ENCODE measurements at places on chromosomes 4 and X.

DNA sequence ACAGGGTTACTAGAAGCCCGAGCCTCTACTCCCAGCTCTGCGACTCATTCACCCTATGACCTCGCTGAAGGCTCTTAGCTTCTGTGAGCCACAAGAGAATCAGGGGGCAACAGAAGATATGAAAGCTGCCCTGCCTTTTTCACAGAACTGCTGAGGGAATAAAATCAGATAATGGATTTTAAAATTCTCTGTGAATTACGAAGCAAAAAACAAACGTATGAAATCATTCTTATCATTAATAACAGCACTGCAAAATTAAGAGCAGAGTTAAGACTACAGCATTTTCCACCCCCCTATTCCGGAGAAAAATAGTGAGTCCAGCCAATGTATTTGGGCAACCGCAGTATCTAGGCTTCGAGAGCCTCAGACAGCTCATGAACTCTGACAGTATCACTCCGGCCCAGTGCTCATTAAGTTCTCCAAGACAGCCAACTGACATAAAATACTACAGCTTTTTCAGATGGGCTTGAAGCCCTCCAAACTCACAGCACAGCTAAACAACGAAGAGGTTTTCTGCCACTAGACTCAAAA lies 33.4 kb downstream of the AFAP1 start:
- H3K27ac ChIP-seq, result no peak overlapping the region
- no peak overlapping the region for H3K4me3 ChIP-seq
- H3K4me1 ChIP-seq, result peaks cover 9% of the 10 kb centered on the region
- no peaks in the 10 kb centered on the region for H3K27me3 ChIP-seq

DNA sequence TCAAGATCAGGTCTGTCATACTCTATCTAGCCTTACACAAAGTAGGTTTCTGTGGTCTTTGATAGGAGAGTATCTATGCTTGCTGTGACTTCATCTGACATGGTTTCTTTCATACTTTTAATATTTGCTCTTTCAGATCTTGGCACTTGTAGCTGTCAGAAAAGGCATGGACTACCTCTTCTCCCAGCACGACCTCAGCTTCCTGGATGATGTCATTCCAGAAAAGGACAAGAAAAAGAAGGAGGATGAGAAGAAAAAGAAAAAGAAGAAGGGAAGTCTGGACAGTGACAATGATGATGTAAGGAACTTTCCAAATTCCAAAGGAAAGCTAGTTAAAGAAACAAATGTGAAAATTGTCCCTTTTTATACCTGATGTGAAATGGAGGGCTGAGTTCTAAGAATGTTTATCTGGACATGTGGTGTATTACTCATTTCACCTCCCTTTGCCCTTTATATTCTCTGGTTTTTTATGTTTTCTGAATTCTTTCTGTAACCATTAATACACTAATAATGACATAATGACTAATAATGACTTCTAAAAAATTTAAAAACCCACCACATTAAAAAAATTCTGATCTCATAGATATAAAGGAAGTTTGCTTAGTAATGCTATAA lies 221.2 kb downstream of the SLC4A4 start:
- no peak for DNase-seq
- H3K27me3 ChIP-seq, result no peaks in the 10 kb centered on the region
- H3K4me3 ChIP-seq, result no peak overlapping the region
- no peak overlapping the region for H3K27ac ChIP-seq

GRCh38 chr4:86976801-86977485 lies 42.1 kb downstream of the AFF1 start:
- no peaks in the 10 kb centered on the region for H3K27me3 ChIP-seq
- H3K4me1 ChIP-seq, result peaks cover 48% of the 10 kb centered on the region
- H3K36me3 ChIP-seq, result no peaks in the 10 kb centered on the region
- no peak for DNase-seq
- no peak overlapping the region for H3K4me3 ChIP-seq

DNA sequence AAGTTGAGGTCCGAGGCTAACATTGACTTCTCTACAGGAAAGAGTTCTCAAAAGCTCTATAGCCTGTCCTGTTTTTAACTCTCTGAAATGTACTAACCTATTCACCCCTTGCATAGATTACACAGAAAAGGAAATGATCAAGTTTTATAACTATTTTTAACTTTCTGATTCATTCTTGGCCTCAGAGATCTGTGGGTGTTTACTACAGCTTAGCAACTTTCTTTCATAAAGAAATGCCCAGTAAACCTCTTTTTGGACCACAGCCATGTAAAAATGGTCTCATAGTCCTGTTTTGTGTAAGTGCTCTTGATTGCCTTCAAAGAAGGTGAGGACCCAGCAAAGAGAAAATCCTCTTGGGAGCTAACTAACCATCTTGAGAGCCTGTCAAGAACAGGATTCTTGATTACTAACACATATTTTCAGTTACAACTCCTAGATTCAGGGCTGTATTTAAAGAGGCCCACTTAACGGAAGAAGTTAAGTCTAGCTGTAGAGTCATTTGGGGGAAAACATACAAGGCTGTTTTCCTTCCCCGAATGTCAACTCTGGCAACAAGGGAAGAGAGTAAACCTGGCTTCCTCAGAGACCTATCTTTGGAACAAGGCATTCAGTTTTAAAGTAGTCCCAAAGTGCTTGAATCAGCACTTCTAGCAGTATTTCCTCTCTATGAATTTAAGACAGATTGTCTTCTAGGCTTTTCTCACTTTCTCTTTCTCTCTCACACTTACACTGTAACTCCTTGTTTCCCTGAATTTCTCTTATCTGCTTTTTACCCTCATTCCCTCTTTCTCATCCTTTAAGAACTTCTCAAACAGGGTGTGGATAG lies 78.2 kb downstream of the IL21 start:
- H3K4me3 ChIP-seq, result no peak overlapping the region
- H3K27ac ChIP-seq, result no peak overlapping the region
- no peaks in the 10 kb centered on the region for H3K4me1 ChIP-seq

GRCh38 chrX:150436195-150436594 lies 73.1 kb downstream of the MAMLD1 start:
- no peak for DNase-seq
- H3K27ac ChIP-seq, result no peak overlapping the region
- no peaks in the 10 kb centered on the region for H3K36me3 ChIP-seq
- no peak overlapping the region for H3K4me3 ChIP-seq
- no peaks in the 10 kb centered on the region for H3K27me3 ChIP-seq
- no peaks in the 10 kb centered on the region for H3K4me1 ChIP-seq

DNA sequence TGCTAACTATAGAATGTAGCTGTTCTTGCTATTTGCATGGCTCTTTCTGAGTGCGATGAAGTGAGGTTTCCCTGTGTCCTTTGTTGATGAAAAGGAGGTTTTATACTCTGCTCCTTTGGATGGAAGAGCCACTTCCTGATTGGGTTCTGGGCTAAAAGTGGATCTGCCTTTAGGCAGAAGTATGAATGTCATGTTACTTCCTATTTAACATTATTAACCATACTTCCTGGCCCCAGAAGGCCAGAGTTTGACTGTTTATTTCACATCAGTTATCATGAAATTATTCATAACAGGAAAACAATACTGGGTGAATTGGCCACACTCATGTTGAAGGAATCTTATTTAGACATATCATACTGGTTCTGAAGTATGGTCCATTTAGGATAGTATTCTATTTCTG lies 386.2 kb downstream of the PCDH7 start:
- H3K4me1 ChIP-seq, result peaks cover 4% of the 10 kb centered on the region
- no peak overlapping the region for H3K4me3 ChIP-seq
- H3K36me3 ChIP-seq, result no peaks in the 10 kb centered on the region
- H3K27ac ChIP-seq, result no peak overlapping the region
- H3K27me3 ChIP-seq, result no peaks in the 10 kb centered on the region

DNA sequence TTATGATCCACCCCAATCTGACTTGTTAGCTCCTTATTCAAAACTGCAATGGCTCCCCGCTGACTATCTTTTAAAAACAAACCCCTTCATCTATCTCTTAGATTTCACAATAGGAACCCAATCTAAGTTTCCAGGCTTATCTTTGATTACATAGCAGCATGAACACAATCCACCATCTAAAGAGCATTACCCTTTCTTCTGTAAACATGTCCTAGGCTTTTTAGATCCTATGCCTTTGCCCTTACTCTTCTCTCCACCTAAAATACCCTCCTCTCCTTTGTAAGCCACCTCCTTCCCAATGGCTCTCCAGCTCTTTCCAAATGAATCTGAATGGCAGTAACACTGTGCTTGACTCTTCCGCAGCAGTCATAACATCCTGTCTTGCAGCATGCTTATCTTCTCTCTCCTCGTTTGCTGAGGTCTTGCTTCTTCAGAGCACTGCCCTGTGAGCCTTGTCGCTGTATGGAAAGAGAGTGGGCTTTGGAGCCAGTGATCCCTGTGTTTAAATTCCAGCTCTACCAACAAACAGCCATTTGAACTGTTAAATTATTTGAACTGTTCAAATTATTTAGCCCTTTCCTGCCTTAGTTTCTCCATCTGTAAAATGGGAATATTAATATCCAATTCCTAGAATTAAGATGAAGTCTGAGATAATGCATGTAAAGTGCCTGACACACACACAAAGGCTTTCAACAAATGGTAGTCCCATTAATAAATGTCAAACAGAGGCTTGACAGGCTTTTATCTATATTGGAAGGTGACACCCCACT lies 16.2 kb upstream of the TSPAN5 start:
- peak overlapping the region; percentile 14 for H3K27ac ChIP-seq
- no peaks in the 10 kb centered on the region for H3K36me3 ChIP-seq
- no peak overlapping the region for H3K4me3 ChIP-seq
- DNase-seq, result no peak

- no peaks in the 10 kb centered on the region for H3K4me1 ChIP-seq
- no peak overlapping the region for H3K4me3 ChIP-seq
- H3K36me3 ChIP-seq, result no peaks in the 10 kb centered on the region
- no peak for DNase-seq
- H3K27ac ChIP-seq, result no peak overlapping the region
These were observed 20.3 kb upstream of the PAPSS1 start for GRCh38 chr4:107740381-107740780.

DNA sequence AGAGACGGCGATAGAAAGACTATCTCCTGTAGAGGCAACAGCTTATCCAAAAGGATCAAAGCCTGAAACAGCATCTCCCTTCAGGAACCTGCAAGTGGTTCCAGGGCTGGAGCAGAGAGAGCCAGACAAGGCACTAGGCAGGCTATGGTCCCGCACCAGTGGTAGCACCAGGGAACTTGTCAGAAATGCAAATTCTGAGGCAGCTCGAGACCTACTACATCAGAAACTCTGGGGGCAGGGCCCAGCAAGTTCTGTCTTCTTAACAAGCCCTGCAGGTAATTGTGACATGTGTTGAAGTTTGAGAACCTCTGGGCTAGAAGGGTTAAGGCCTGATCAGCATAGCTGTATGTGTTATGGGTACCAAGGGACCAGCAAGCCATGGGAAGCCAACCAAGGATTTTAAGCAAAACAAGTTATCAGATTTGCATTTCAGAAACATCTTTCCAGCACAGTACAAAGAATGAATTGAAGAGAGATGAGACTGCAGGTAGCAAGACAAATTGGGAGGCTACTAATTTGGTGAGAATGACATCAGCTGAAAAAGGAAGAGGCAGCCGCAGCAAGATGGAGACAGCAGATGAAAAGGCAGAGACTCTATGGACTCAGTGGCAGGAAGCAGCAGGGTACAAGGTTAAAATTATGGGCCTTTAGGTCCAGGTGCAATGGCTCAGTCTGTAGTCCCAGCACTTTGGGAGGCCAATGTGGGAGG lies 139.7 kb downstream of the TSPAN5 start:
- H3K27ac ChIP-seq, result no peak overlapping the region
- no peaks in the 10 kb centered on the region for H3K4me1 ChIP-seq
- no peaks in the 10 kb centered on the region for H3K36me3 ChIP-seq
- no peaks in the 10 kb centered on the region for H3K27me3 ChIP-seq
- no peak for DNase-seq

DNA sequence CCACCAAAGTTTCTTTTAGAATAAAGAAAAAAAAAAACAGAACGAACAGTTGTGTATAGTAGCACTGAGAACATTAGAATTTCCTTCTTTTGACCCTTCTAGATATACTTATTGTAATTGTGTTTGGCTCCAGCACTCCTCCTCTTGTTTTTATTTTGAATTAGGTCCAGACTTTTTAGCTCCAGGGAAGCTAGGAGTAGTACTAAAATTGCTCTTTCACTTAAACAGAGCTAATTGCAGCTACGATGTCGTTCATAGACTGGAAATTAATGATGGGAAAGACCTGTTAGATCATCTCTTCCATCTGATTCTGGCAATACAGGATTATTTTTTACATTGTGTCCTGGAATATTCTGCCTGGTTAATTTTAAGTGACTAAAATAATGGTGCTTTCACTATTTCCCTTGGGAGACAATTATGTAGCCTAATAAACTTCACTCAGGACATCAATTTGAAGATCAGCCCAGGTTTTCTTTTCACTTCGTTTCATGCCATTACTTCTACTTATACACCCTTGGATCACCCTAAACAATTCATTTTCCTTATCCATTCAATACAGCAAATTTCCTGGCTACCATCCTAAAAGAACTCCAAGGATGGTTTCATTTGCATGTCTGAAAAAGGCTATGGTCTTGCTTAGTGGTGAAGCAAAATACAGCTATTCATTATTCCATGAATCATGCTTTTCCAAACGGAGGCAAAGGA lies 480.8 kb upstream of the TECRL start:
- no peak overlapping the region for H3K4me3 ChIP-seq
- no peak for DNase-seq
- no peaks in the 10 kb centered on the region for H3K27me3 ChIP-seq
- no peaks in the 10 kb centered on the region for H3K36me3 ChIP-seq
- H3K4me1 ChIP-seq, result no peaks in the 10 kb centered on the region

DNA sequence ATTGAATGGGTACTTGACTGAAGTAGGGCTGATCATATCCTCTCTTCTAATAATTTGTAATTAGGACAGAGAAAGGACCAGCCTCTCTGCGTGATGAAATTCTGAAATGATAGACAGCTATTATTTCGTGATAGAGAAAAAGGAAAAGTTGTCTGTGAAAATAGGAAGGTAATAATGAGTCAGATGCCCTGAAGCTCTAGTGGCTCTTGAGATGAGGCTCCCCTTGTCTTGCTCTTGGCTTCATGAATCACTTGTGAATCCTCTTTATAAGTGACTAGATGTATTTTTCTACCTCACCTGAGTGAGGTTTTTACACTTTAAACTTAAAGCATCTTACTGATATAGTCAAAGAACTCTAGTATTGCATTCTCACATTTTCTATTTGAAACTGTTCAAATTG lies 888.9 kb downstream of the PCDH18 start:
- no peak overlapping the region for H3K27ac ChIP-seq
- no peaks in the 10 kb centered on the region for H3K4me1 ChIP-seq
- DNase-seq, result no peak
- H3K36me3 ChIP-seq, result no peaks in the 10 kb centered on the region

GRCh38 chr4:133869486-133869885 lies 332.1 kb downstream of the PABPC4L start:
- H3K4me1 ChIP-seq, result peaks cover 11% of the 10 kb centered on the region
- no peak overlapping the region for H3K4me3 ChIP-seq
- no peak for DNase-seq
- H3K27ac ChIP-seq, result no peak overlapping the region
- no peaks in the 10 kb centered on the region for H3K36me3 ChIP-seq
- H3K27me3 ChIP-seq, result no peaks in the 10 kb centered on the region

- H3K36me3 ChIP-seq, result no peaks in the 10 kb centered on the region
- H3K4me3 ChIP-seq, result no peak overlapping the region
- no peak for DNase-seq
- H3K27ac ChIP-seq, result no peak overlapping the region
These were observed 140.6 kb upstream of the SPRY1 start for GRCh38 chr4:123255971-123256370.

GRCh38 chr4:22338796-22339195 lies 177.1 kb downstream of the ADGRA3 start:
- H3K27me3 ChIP-seq, result no peaks in the 10 kb centered on the region
- no peaks in the 10 kb centered on the region for H3K4me1 ChIP-seq
- no peak overlapping the region for H3K27ac ChIP-seq
